ENCODE measurements at places on chromosomes 2 and 18. TPM values are rescaled to one million over a fixed set of nuclear protein-coding genes. Genes with fewer than 3 reads are reported as not detected.

GRCh38 chr2:235381261-235381912, 112.5 kb upstream of the AGAP1 start:
- no peak for DNase-seq
- no peaks in the 10 kb centered on the region for H3K27me3 ChIP-seq
- no peaks in the 10 kb centered on the region for H3K4me1 ChIP-seq
- no peaks in the 10 kb centered on the region for H3K36me3 ChIP-seq
- H3K4me3 ChIP-seq: no peak overlapping the region

GRCh38 chr2:33859811-33860461, 260.8 kb upstream of the FAM98A start:
- no peak for DNase-seq
- H3K4me3 ChIP-seq: no peak overlapping the region
- H3K4me1 ChIP-seq: peaks cover 3% of the 10 kb centered on the region
- H3K27ac ChIP-seq: no peak overlapping the region
- no peaks in the 10 kb centered on the region for H3K27me3 ChIP-seq
- no peaks in the 10 kb centered on the region for H3K36me3 ChIP-seq

DNA sequence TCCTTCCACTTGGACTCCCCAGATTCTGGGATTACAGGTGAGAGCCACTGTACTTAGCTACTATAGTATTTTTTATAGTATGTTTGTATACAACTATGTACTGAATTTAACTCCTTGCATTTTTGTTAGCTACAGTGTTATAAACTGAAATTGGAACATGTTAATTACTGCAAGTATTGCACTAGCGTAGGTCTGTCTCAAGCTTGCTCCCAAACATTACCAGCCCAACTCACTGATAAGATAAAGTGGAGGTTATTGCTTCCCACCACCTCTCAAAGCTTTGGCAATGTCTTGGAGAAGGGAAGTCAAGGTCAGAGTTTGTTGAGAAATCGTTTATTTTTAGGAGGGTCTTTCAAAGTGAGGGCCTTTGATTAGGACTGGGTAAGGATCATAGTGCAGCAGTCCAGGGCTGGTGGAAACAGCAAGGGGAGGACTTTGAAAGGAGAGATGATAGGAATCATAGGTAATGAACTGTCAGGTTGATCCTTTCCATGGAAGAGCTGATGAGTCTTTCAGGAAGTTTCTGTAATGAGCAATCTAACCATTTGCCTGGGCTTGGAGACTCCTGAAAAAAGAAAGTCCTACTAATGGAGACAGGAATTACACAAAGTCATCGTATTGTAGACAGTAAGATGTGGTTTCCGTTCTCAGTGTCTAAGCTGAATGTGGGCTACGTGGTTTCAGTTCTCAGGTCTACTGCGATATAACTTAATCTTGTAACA, 257.1 kb downstream of the MYO3B start:
- no peak overlapping the region for H3K27ac ChIP-seq
- no peak for DNase-seq
- no peaks in the 10 kb centered on the region for H3K36me3 ChIP-seq
- no peak overlapping the region for H3K4me3 ChIP-seq
- no peaks in the 10 kb centered on the region for H3K4me1 ChIP-seq

DNA sequence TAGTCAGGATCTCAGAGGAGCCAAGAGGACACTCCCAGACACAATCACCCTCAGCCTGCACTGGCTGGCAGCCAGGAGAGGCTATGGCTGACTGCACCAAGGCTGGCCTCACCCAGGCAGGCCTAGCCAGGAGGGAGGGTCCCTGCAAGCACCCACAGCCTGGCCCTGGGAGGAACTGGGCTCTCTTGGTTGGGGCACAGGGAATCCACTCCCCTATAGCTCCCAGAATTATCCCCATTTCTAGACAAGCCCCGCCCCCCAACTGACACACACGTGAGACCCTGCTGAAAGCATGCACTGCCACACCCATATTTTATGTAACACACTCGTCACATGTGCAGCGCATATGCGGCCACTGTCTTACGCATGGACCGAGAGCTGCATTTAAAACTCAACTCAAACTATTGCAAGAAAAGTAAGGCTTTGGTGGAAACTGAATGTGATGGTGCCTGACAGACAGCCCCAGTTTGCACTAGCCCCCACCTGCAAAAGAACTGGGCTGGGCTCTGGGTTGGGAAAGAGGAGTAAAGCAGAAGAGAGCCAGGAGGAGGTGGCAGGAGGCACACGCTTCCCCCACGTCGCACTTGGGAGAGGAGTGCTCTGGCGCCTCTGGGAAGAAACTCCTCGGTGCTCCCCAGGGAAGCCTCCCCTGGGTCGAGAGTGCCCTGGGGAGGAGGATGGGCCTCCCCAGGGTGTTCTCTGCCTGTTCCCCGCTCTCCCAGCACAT, 28.9 kb upstream of the ARHGEF4 start:
- DNase-seq: no peak
- H3K36me3 ChIP-seq: no peaks in the 10 kb centered on the region
- H3K27ac ChIP-seq: no peak overlapping the region

Gene ZBTB14
- 9.8 TPM for total RNA-seq

DNA sequence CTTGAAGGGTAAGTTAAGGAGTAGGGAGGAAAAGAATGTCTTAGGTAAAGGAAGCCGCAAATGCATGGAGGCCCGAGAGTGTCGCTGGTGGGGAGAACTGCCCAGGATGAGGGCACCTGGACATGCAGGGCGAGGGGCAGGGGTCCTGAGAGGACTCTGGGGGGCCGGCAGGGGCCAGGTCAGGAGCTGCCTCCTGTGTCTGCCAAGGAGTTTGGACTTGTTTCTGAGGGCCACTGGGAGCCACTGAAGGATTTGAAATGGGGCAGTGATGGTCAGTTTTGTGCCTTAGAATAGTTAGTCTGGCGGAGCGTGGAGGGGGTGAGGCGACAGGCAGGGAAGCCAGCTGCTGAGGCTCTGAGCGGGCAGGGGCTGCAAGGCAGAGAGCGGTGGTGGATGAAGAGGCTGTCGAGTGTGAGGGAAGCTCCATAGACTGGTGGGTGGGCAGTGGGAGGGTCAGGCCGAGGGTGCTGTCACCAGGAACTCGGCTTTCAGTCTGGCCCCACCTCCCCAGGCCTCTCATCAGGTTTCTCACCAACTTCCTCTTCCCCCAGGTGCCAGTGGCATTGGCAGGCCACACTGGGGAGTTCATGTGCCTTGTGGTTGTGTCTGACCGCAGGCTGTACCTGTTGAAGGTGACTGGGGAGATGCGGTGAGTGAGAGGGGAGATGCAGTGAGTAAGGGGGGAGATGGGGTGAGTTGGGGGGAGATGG, 14.7 kb upstream of the SLC4A3 start:
- H3K4me1 ChIP-seq: no peaks in the 10 kb centered on the region
- DNase-seq: peak; percentile 34
- H3K4me3 ChIP-seq: no peak overlapping the region
- no peaks in the 10 kb centered on the region for H3K27me3 ChIP-seq
- no peak overlapping the region for H3K27ac ChIP-seq

Gene CHST9
- total RNA-seq: 0.06 TPM

- no peaks in the 10 kb centered on the region for H3K4me1 ChIP-seq
- no peaks in the 10 kb centered on the region for H3K36me3 ChIP-seq
- DNase-seq: no peak
- no peaks in the 10 kb centered on the region for H3K27me3 ChIP-seq
These were observed 11.1 kb downstream of the DHRS9 start for GRCh38 chr2:169080250-169081069.

GRCh38 chr18:25825056-25825455, 265.4 kb downstream of the SS18 start:
- no peak overlapping the region for H3K27ac ChIP-seq
- H3K27me3 ChIP-seq: no peaks in the 10 kb centered on the region
- H3K36me3 ChIP-seq: no peaks in the 10 kb centered on the region
- DNase-seq: no peak
- no peaks in the 10 kb centered on the region for H3K4me1 ChIP-seq

Gene IAH1
- total RNA-seq: 52.2 TPM

Gene HOXD13
- not detected for total RNA-seq

DNA sequence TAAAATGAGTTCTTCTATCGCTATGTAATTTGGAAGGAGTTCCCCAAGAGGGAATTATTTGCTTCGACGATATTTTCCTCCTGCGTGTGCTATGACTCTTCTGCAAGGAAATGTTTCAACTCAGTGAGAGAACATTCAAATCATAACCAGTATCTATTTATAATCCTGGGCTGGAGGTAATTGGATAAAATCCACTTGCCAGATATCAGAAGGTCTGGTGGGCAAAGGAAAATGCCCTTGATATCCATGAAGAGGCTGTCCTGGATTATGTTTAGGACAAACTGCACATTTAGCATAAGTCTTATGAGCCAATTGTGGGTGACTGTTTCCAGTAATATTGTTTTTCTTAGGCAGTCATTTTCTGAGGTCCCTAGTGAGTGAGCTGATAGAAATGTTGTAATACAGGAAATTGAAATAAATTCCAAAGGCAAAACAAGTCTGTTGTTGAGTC, 17.7 kb downstream of the RPIA start:
- H3K27ac ChIP-seq: no peak overlapping the region
- H3K27me3 ChIP-seq: no peaks in the 10 kb centered on the region
- H3K36me3 ChIP-seq: no peaks in the 10 kb centered on the region
- no peak overlapping the region for H3K4me3 ChIP-seq

- no peak overlapping the region for H3K27ac ChIP-seq
- H3K4me3 ChIP-seq: no peak overlapping the region
- no peaks in the 10 kb centered on the region for H3K36me3 ChIP-seq
- no peaks in the 10 kb centered on the region for H3K27me3 ChIP-seq
- DNase-seq: no peak
These were observed 47.5 kb upstream of the TXNDC2 start for GRCh38 chr18:9838144-9838877.

GRCh38 chr2:174180726-174181236, 67.6 kb downstream of the OLA1 start:
- no peaks in the 10 kb centered on the region for H3K36me3 ChIP-seq
- no peaks in the 10 kb centered on the region for H3K27me3 ChIP-seq
- no peak overlapping the region for H3K27ac ChIP-seq
- H3K4me1 ChIP-seq: no peaks in the 10 kb centered on the region
- DNase-seq: no peak

Gene G6PC2
- not detected for total RNA-seq

DNA sequence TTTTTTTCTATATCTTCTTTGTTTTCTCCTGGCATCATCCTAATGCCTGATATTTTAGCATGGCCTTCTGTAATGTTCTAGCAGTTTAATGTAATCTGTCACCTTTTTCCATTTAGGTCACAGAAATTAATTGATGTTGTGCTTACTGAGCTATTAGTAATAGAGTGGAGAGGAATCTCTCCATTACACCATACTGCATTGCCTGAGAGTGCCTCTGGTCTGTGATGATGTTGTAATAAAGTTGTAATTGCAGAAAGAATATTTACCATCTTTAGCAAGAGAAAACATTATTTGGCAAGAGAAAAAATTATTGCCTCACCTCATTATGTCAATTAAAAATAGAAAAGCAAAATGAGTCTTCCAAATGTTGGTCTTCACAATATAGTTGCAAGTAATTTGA, 213.2 kb downstream of the KCNJ3 start:
- no peak overlapping the region for H3K4me3 ChIP-seq
- DNase-seq: no peak
- no peaks in the 10 kb centered on the region for H3K36me3 ChIP-seq
- H3K27me3 ChIP-seq: no peaks in the 10 kb centered on the region
- H3K4me1 ChIP-seq: no peaks in the 10 kb centered on the region

Gene RSAD2
- total RNA-seq: 8.9 TPM

Gene ACTG2
- 416 TPM for total RNA-seq

Gene SNRNP27
- total RNA-seq: 45.1 TPM

DNA sequence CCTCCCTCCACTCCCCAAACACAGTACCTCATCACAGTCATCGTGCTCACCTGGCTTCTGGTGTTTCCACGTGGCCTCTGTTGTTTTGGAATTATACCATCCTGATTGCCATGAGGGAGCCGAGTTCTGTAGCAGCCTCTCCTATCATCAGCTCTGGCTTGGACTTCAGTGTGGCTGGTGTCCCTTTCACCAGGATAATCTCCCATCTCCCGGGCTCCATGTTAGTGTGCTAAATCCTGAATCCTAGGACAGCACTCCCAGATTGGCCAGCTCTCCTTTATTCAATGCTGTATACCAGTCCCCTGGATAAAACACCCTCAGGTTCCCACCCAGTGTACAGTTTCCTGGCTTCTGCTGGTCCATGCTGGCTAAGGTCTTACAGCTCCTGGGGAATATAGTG, 53.3 kb downstream of the LONRF2 start:
- H3K4me3 ChIP-seq: no peak overlapping the region
- DNase-seq: no peak
- no peaks in the 10 kb centered on the region for H3K27me3 ChIP-seq
- H3K27ac ChIP-seq: no peak overlapping the region
- H3K4me1 ChIP-seq: no peaks in the 10 kb centered on the region

DNA sequence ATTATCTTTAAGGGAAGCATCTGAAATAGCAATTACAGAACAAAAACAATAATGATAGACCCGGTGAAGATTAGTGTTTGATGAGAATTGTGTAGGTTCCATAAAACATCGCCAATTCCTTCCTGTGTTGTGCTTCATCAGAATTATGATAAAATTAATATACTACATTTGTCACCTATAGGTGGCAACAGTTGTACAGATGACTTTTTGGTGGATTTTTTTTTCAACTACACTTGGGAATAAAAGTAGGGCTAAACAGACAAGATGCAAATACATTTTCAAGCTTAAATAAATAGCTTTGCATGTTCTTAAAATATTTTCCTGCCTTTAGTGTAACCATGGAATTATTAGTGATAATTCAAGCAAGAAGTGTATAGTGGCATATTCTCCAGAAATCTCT, 7.0 kb upstream of the LYPD1 start:
- H3K4me1 ChIP-seq: no peaks in the 10 kb centered on the region
- H3K36me3 ChIP-seq: no peaks in the 10 kb centered on the region
- DNase-seq: no peak
- H3K27ac ChIP-seq: no peak overlapping the region

DNA sequence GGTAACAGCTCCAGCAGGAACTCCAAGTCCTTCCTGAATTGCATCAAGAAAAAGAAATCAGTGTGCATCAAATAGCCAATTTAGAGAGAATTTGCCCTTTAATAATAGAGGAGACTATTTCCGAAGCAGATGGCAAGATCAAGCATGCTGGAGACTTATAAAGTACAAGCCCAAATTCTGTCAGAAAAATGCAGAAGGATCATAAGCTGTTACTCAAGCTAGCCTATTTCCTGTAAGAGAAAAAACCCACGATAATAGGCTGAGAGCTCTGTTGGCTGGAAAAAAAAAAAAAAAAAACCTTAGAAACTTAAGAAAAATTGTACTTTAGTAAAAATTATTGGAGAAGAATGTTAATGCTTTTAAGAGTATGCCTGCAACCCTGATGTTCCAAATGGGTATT, 24.4 kb upstream of the ITM2C start:
- no peaks in the 10 kb centered on the region for H3K4me1 ChIP-seq
- no peak overlapping the region for H3K27ac ChIP-seq
- H3K4me3 ChIP-seq: no peak overlapping the region
- no peaks in the 10 kb centered on the region for H3K36me3 ChIP-seq
- no peaks in the 10 kb centered on the region for H3K27me3 ChIP-seq

Gene ARHGAP15
- total RNA-seq: 26.2 TPM

DNA sequence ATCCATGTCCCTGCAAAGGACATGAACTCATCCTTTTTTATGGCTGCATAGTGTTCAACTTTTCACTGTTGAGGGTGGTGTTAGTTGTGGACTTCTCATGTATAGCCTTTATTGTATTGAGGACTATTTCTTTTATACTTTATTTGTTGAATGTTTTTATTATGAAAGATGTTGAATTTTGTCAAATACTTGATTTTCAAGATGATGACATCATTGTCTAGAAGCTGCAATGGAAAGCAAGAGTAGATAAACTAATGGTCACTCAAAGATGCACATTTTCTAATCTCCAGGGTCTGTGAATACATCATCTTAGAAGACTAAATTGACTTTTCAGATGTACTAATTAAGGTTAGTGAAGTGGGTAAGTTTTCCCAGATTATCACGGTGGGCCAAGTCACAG, 1117.0 kb downstream of the DSC3 start:
- no peak for DNase-seq
- no peak overlapping the region for H3K27ac ChIP-seq
- no peak overlapping the region for H3K4me3 ChIP-seq
- H3K4me1 ChIP-seq: no peaks in the 10 kb centered on the region
- H3K36me3 ChIP-seq: no peaks in the 10 kb centered on the region

Measured in aorta (tissue), 5 donors.